ENCODE measurements at places on chromosomes 1 and 21. TPM values are rescaled to one million over a fixed set of nuclear protein-coding genes. Genes with fewer than 3 reads are reported as not detected.

DNA sequence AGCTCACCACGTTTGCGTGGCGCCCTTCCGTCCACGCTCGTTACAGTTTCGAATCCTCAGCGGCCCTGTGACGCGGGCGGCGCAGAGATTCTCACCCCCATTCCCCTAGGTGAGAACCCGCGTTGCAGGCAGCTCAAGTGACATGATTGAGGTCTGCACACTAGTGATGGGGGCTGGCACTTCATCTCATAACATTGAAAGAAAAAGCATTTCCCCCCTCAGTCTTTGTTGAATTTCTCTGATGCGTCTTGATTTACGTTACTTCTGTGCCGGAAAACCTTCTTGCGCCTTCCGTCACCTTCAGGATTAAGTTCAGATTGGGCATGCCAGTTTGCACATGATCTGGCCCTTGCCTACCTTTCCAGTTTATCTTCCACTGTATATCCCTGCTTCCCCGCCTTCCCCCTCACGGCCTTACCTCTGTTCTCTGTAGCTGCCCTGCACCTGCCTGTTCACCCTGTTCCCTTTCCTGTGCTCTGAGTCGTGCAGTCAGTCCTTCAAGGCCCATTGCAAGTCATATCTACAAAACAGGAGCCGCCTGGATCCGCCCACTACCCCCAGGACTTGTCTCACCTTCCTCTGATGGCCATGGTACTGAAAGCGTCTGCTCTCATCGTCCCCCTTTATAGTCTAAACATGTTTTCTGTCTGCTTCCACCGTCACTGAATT is 1.1 kb downstream of the CTPS1 start:
- H3K27me3 ChIP-seq: no peaks in the 10 kb centered on the region
- DNase-seq: no peak
- peak overlapping the region; percentile 93 for H3K4me3 ChIP-seq
- peaks cover 18% of the 10 kb centered on the region for H3K36me3 ChIP-seq

DNA sequence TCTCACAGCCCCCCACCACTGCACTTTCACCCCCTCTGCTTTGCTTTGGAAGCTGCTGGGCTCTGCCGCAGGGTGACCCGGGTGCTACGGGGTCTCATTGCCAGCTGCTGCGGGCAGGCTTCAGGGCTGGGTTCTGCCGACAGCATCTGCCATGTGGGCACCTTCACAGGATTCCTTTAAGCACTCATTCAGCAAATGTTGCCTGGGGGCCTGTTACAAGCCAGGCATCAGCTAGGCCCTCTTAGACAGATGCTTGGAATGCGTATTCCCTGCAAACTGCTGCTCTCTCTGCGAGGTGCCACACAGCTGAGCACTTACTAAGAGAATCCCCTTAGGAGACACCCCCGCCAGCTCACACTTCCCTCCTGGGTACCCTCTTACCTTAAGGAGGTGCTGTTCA is 29.2 kb downstream of the COL16A1 start:
- H3K36me3 ChIP-seq: no peaks in the 10 kb centered on the region
- DNase-seq: no peak
- H3K4me1 ChIP-seq: peaks cover 38% of the 10 kb centered on the region
- H3K27ac ChIP-seq: no peak overlapping the region
- H3K4me3 ChIP-seq: no peak overlapping the region

DNA sequence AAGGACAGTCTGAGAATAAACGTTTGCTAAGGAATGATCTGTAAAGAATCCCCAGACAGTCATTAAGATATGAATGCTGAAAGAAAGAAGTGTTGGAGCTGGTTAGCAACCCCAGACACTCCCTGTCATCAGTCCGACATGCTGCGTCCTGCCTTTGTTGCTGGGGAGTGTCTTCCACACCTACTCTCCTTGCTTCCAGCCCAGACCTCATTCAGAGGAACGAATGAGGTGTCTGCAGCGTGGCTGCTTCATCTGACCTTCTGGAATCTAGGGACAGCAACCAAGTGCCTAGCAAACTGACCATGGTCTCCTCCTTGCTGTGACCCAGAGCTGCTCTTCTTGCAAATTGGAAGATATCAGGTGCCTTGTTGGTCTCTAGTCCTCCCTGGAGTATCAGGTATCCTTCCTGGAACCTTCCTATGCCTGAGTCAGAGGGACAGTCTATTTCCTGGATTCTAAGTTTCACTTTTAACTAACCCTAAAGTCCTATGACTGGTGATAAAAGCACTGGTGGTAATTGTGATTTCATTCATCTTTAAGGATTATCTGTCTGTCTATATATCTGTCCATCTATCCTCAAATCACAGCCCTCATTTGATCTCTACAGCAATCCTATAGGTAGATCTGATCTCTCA is 45.3 kb downstream of the NFASC start:
- H3K27me3 ChIP-seq: no peaks in the 10 kb centered on the region
- H3K36me3 ChIP-seq: no peaks in the 10 kb centered on the region
- no peak for DNase-seq
- H3K4me1 ChIP-seq: no peaks in the 10 kb centered on the region

Gene RBM11
- not detected for total RNA-seq

GRCh38 chr1:99266726-99267125 is 2.4 kb downstream of the PLPPR4 start:
- no peak overlapping the region for H3K4me3 ChIP-seq
- H3K27me3 ChIP-seq: peaks cover 18% of the 10 kb centered on the region
- DNase-seq: no peak
- H3K27ac ChIP-seq: no peak overlapping the region
- peaks cover 3% of the 10 kb centered on the region for H3K4me1 ChIP-seq

Gene NTMT2
- total RNA-seq: not detected

GRCh38 chr1:189500778-189501177 is 976.9 kb downstream of the BRINP3 start:
- H3K4me1 ChIP-seq: no peaks in the 10 kb centered on the region
- H3K36me3 ChIP-seq: no peaks in the 10 kb centered on the region
- H3K27me3 ChIP-seq: no peaks in the 10 kb centered on the region
- H3K27ac ChIP-seq: no peak overlapping the region
- no peak overlapping the region for H3K4me3 ChIP-seq

DNA sequence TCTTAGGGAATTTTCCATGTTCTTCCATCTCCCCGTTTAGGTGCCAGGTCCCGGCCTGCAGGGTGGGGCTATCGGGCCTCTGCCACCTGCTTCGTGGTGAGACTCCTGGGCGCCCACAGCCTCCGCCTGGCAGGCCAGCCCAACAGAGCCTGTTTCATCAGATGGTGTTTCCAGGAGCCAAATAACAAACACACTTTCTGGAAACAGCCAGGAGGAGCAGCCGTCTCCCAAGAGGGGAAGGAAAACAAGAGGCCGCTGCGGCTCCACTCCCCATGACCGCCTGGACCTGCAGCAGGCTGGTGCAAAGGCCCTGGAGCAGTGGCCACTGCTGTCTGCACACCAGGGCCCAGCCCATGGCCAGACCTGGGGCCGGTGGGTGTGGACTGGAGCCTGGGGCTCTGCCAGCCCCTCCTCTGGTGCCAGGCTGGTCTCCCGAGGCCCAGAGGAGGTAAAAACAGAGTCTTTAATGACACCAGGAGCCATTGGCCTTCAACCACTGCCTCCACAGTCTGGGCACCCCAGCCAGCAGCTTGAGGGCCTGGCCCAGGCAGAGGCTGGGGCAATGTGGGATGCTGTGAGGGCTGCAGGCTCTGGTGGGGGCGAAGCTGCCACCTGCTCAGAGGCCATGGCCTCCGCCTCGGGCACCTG is 55.0 kb downstream of the SLX9 start:
- H3K27ac ChIP-seq: peak overlapping the region; percentile 29
- H3K36me3 ChIP-seq: no peaks in the 10 kb centered on the region
- no peak overlapping the region for H3K4me3 ChIP-seq
- peaks cover 14% of the 10 kb centered on the region for H3K4me1 ChIP-seq
- peak; percentile 85 for DNase-seq
- H3K27me3 ChIP-seq: no peaks in the 10 kb centered on the region

DNA sequence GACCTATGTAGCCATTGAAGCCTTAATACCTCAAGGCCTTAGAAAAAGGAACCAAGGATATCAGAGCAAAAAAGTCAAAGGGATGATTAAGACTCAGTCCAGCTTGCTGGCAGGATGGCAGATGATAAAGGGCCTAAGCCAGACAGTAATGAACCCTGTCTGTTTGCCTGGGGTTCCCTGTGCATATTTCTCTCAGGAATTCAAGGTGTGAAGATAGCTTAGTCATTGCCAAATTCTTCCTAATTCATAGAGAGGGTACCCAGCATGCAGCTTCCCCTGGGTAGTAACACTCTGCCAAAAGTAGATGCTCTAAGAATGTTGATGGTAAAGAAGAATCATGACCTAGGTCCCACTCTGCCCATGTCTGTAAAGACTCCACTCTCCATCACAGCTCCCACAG is 210.6 kb upstream of the COA6 start:
- no peaks in the 10 kb centered on the region for H3K36me3 ChIP-seq
- DNase-seq: no peak
- peaks cover 9% of the 10 kb centered on the region for H3K4me1 ChIP-seq

GRCh38 chr1:39679821-39680220 is 7.9 kb upstream of the NT5C1A start:
- no peak overlapping the region for H3K4me3 ChIP-seq
- H3K4me1 ChIP-seq: peaks cover 9% of the 10 kb centered on the region
- peaks cover 10% of the 10 kb centered on the region for H3K27me3 ChIP-seq
- no peaks in the 10 kb centered on the region for H3K36me3 ChIP-seq
- H3K27ac ChIP-seq: no peak overlapping the region

GRCh38 chr1:207499573-207499972 is 3.6 kb downstream of the CR1 start:
- H3K4me3 ChIP-seq: no peak overlapping the region
- peaks cover 34% of the 10 kb centered on the region for H3K27me3 ChIP-seq
- DNase-seq: peak; percentile 39
- H3K36me3 ChIP-seq: no peaks in the 10 kb centered on the region
- peaks cover 4% of the 10 kb centered on the region for H3K4me1 ChIP-seq
